ENCODE measurements at places on chromosomes 1 and 21. TPM values are rescaled to one million over a fixed set of nuclear protein-coding genes. Genes with fewer than 3 reads are reported as not detected.

DNA sequence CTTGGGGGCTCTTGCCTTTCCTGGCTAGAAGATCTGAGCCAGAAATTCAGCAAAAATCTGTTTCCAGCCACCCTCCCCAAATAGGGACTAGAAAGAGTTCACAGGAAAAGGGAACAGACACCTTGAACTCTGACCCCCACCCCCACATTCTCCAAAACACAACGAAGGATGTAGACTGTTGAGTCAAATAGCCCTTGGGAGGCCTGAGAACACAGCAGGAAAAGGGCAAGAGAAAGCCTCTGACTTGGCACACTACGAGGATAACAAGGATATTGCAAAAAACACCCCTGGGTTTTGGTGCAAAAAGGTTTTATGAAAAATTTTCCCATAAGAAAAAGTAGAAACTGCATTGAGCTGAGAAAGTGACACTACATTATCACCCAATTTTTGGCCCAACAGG is 1.9 kb upstream of the YRDC start:
- DNase-seq = no peak

GRCh38 chr1:224501836-224502235 is 67.2 kb upstream of the WDR26 start:
- DNase-seq = no peak

DNA sequence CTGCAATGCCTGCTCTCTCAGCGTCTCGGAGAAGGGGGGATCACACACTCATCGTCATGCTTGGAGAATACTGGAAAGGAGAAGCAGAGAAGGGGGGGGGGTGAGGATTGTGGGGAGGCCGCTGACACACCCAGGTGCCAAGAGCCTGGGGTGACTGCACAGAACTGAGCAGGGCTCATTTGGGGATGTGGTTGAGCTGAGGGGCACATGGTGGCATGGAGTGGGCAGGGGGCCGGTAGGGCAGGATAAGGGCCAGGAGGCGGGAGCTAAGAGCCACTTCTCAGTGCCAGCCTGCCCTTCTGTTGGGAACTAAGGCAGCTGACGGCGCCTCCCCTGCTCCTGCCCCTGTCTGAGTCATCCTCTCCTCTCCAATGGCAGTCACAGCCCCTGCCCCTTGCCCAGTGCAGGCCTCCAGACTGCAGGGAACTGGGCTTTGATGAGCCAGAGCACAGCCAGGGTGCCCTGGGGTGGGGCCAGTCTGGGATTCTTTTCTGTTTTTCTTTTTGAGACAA is 27.2 kb downstream of the MRPL37 start:
- DNase-seq = peak; percentile 66

GRCh38 chr1:162293073-162293692 is 83.5 kb downstream of the SPATA46 start:
- no peak for DNase-seq

Gene RGS18
- not detected for polyA plus RNA-seq

Gene LRRC53
- polyA plus RNA-seq = not detected
